ENCODE measurements at places on chromosomes 7 and 10.

GRCh38 chr10:96743988-96744585, 23.8 kb upstream of the PIK3AP1 start:
- no peak for DNase-seq

GRCh38 chr7:43112941-43113621, 634 bp downstream of the HECW1 start:
- DNase-seq, result peak; percentile 35

DNA sequence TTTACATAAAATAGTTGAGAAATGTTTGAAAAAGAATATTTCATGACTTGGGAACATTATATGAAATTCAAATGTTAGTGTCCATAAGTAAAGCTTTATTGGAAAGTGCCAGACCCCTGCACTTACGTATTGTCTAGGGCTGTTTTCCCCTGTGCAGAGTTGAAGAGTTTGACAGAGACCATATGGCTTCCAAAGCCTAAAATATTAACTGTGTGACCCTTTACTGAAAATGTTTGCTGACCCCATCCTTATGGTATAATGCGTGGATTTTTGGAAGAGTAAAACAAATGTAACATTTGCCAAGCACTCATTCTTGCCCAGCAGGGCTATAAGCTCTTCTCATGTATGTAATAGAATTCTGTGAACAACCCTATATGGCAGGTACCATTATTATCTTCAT, 40.1 kb upstream of the RAB18 start:
- no peak for DNase-seq

DNA sequence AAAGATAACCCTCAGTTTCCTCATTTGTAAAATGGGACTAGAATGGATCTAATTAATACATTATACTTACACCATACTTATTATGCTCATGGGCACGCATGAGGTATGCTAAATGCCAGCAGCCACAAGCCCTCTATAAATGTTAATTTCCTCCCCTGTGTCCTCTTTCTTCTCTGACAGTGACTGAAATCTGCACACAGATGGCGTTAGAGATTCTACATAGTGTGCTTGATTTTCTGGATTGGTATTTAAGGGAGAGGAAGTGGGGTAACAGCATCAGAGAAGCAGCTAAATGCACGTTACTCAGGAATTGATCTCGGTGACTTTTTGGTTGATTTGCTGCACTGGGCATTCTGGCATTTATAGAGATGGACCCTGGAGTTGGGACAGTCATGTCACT, 568.5 kb downstream of the CALN1 start:
- no peak for DNase-seq

GRCh38 chr7:66377714-66378113, 172.6 kb downstream of the TPST1 start:
- no peak for DNase-seq

GRCh38 chr7:107995184-107996071, 7.5 kb downstream of the LAMB1 start:
- DNase-seq, result no peak

GRCh38 chr7:302054-302992, 12.4 kb downstream of the FOXL3 start:
- no peak for DNase-seq

GRCh38 chr7:15478401-15478800, 83.4 kb downstream of the AGMO start:
- DNase-seq, result no peak

GRCh38 chr7:1569016-1569415, 816 bp downstream of the PSMG3 start:
- DNase-seq, result no peak

DNA sequence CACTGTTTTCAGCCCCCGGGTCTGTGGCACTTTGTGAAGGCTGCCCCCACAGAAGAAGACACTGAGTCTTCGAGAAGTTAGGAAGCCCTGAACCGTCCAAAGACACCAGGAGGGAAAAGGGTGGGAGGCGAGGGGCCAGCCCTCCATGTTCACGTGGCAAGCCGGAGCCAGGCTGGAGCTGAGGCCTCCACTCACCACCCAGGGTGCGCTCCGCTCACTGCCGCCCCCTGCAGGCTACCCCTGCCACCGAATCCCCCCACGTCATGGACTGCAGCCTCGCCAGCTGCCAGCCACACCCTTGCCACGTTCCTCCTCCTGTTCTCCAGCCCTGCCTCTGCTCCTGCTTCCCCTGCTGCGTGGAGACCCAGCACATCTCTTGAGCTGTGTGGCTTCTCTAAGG, 59.0 kb upstream of the EN2 start:
- no peak for DNase-seq

DNA sequence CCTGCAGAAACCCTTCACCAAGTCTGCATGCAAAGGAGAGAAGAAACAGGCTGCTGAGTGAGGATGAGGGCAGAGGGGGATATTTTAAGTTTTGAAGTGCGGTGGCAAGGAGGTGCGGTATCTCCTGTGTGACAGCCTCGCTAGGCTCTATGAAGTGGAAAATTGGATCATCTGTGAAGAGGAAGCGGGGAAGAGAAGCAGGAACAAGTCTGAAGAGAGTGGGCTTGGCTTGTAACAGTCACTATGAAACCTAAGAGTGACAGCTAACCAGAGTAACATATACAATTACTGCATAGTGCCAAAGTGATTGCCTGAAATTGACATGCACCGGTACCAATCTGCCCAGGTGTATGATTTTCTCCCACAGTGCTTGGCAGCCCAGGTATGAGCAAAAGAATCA, 287.5 kb upstream of the KLF14 start:
- no peak for DNase-seq

DNA sequence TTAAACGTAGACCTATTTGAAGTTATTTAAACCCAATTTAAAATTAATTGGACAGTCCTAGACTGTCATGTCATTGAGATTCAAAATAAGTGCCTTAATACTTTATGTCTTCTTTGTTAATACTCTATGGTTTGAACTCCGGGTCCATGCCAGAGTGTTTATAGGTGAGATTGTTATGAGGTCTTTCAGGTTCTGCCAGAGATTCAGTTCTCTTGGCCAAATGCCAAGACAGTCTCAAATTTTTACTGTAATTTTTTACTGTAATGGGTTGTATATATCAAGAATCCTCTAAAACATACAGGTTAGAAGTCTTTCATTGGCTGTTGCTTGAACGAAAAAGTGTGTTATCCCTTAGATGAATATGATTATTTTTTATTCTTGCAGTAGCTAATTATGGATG, 3.9 kb downstream of the ADD3 start:
- no peak for DNase-seq

GRCh38 chr7:18361756-18362155, 133.8 kb upstream of the HDAC9 start:
- no peak for DNase-seq

DNA sequence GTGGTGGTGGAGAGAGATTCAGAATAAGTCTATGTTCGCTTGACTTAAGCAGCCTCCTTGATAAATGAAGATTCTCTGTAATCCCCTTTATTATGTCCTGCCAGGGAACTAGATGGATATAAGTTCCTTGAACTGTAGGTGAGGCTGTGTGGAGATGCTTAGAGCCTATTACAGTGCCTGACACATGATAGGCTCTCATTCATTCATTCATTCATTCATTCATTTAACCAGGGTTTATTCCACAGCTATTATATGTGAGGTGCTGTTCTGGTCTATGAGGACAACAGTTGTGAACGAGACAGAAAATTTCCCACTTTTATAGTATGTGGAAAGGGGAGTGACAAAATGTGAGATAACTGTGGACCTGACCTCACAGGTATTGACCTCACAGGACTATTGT, 105.6 kb downstream of the ARID5B start:
- no peak for DNase-seq

DNA sequence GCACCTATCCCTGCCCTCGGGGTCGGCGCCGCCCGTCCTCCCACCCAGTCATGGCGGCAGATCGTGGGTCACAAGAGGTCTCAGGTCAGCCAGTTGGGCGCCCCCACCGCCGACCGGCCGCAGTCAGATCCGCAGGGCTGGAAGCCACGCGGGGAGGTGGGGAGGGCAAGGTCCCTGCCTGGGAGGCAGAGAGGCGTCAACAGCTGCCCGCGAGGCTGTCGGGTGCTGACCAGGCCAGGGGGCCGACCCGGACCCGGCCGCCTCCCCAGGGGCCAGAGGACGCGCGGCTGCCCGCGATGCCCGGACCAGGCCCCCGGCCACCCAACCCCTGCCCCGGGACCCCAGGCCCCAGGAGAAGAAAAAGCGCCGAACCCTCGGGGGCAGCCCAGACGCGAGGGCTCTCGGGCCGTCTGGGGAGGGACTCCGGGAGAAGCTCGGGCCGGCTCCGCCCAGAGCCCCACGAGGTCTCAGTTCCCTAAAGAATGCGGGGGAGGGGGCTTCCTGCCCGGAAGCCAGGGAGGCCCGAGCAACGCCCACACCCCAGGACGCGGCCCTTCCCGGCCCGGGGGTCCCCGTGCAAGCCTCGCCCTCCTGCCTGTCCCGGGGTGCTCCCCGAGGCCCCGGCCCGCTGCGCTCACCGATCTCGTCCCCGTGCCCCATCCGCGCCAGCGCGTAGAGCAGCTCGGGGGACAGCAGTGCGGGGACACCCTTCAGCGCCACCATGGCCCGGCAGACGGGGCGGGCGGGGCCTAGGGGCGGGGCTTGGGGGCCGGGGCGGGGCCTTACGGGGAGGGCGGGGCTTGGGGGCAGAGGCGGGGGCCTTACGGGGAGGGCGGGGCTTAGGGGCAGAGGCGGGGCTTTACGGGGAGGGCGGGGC, at the start of gene FUOM:
FUOM (minus strand) TSS at position 735 of the 877 bp plus-strand sequence; CDS start at position 723, 12 bp downstream.
- DNase-seq, result no peak

DNA sequence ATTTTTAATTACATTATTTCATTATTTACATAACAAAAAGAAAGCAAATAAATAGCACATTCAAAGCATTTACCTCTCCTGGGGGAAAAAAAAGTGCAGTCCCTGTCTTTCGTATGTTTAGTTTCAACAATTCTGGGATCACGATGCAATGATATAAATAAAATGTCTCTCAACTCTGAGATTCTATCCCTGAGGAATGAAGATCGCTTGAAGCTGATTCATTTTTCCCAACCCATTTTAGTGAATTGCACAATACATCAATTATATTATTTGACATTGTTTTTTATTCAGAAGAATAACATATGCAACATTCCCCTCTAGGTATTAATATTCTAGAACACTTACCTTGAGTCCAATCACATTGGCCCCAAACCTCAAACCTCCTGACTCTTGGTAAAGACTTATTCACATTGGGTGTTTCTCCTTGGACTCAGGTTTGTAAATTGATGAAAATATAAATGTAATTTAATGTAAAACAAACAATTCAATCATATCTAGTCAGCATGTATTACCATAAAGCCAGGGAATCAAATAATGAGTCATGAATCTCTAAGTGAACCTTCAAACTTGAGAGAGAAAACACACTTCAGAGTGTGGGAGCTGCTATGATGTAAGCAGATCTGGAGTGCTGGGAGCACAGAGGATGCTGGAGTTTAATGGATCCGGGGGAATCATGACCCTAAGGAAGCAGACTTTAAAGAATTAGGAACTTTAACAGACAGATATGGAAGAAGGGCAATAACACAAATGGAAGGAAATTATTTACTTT, 5.3 kb upstream of the SCIN start:
- DNase-seq, result no peak

GRCh38 chr10:78178940-78179339, 145.3 kb downstream of the RPS24 start:
- DNase-seq, result no peak

DNA sequence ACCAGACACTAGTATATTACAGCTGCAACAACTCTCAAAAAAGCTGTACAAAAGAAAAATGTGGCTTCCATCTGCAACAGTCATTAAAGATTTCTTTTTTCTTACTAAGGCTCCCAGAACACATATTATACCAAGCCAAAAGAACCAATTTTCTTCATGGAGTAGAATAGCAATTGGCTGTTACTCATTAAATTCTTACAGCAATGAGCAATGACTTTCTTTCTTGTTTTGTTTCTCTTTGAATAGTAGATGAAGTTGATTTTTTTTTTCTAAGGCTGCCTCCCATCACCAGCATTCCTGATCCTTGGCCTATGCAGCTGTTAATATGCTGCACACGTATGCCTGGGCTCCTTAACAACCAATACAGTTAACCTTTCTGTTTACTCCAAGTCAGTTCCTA, 36.6 kb upstream of the SPOCK2 start:
- peak; percentile 35 for DNase-seq

DNA sequence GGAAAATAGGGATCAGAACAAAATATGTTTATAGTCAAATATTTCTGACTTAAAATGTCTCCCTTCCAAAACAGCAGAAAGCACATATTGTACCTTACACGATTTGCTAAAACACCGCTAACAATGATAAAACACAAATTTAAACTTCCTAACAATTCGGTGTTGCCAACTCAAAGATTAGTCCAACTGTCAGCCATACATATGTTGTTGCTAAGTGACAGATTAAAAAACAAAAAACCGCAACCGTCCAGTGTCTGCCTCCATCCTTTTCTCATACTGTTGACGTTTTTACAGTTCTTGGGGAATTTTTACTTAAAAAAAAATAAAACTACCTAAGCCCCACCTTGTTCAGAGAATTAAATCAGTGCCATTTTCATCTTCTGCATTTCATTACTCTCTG, 118.0 kb downstream of the RAB11FIP2 start:
- DNase-seq, result no peak

- peak; percentile 30 for DNase-seq
Measured at GRCh38 chr7:16801111-16801542, 3.7 kb downstream of the AGR2 start.

- DNase-seq, result no peak
Measured at GRCh38 chr10:78648256-78648860, 420.4 kb upstream of the ZMIZ1 start.

- DNase-seq, result no peak
Measured at GRCh38 chr10:125000366-125001312, 58.7 kb downstream of the ZRANB1 start.

DNA sequence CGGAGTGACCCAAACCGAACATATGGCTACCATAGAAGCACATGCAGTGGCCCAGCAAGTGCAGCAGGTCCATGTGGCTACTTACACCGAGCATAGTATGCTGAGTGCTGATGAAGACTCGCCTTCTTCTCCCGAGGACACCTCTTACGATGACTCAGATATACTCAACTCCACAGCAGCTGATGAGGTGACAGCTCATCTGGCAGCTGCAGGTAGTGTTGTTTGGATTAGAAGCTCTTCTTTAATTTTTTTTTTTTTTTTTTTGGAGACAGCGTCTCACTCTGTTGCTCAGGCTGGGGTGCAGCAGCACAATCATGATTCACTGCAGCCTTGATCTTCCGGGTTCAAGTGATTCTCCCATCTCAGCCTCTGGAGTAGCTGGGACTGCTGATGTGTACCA, 45.8 kb downstream of the NRF1 start:
- DNase-seq, result no peak

DNA sequence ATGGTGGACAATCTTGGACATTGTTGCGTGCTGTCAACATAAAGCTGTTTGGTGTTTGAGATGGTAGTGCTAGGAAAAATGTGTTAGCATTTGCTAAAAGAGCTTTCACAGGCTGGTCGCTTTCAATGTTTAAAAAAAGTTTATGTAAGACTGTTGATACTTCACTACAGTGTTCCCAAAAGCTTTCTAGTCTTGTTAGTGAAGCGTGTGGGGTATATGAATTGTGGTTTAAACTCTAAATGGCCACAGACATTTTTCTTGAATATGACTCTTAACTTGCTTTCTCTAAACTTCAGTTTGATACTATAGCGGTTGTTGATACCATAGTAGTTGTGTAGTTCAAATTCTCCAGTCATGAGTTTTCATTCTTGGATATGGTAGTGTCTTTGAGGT, 44.9 kb downstream of the MCU start:
- DNase-seq, result no peak
